ENCODE measurements at places on chromosomes 1 and 21. TPM values are rescaled to one million over a fixed set of nuclear protein-coding genes. Genes with fewer than 3 reads are reported as not detected.

GLUL gene
- polyA plus RNA-seq = 93.5 TPM

LRRC71 gene
- polyA plus RNA-seq = not detected

ARHGEF16 gene
- not detected for polyA plus RNA-seq

FGR gene
- polyA plus RNA-seq = 106 TPM

ARTN gene
- polyA plus RNA-seq = not detected

SLC5A9 gene
- polyA plus RNA-seq = not detected

- no peak for DNase-seq
These were observed 112.8 kb upstream of the SLC35F3 start for GRCh38 chr1:233791721-233792120.

DNA sequence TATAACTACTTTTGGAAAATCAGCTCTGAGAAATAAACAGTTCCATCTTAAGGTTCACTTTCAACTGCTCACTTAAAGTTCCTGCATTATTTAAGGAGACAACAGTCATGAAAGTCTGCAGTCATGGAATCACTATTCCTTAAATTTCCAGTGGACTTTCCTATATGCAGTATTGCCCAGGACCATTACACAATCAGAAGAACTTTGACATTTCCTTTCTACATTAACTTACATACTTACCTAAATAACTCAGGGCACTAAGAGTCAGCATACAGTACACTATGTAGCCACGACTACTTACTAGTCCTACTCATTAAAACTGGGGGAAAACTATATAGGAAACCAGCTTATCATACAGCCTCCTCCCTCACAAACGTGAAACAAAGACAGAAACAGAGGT, 220.1 kb downstream of the SLC45A1 start:
- no peak for DNase-seq

GRCh38 chr1:159849626-159850366, 12.7 kb downstream of the VSIG8 start:
- no peak for DNase-seq

GRCh38 chr1:111511370-111511769, 7.9 kb upstream of the ADORA3 start:
- DNase-seq = no peak

- peak; percentile 13 for DNase-seq
These were observed 671 bp downstream of the KIF26B start for GRCh38 chr1:245155272-245156040.

DNA sequence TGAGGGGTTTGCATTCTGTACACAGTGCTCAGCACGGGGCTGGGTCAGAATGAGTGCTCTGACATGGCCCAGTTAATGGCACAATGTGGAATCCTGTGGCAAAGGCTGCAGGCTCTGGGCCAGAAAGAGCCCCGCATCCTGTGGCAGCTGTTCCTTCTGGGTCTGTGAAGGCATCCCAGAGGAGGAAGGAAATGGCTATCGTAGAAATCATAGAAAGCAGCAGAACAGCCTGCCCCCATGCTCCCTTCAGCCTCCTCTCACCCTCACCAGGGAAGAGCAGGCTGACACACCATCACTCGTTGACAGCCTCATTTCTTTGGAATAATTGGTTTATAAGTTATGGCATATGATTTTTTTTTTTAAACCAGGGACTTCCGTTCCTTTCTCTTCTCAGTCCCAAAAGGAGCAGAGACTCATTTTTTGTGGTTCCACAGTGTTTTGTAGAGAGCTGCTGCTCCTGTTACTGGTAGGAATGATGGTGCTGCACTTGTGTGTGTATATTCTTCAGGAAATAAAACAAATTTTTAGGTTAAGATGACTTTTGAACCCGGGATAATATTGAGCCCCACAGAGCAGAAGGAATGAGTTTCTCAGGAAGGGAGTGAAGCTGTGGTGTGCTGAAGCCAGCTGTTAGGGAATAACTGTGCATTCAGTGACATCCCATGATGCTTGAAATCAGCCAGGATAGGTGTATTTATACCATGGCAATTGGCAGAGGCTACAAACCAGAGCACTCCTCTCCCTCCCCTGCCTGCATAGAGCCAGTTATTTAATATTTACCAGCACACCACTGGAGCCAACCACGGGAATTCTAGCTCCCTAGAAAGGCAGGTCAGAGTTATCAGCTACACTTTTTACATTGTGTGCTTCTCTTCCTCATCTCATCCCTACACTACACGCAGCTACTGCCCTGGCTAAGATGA, 32.0 kb downstream of the PLXNA2 start:
- DNase-seq = no peak

DNA sequence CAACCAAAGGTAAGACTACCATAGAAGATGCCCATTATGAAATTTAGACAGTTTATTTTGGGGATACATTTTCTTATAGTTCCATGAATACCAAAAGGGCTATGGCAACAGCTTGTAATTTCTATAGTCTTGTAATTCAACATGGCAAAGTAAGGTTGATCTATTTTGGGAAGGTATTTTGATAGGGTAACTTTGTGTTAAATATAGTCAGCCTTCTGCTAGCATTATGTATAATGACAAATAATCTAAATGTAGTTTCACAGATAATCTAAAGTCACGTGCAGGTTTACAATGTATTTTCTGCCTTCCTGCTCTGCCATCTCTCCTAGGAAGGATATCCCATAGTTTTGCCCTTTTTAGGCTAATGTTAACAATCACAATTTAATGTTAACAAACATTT, 85.9 kb upstream of the DPH5 start:
- no peak for DNase-seq

GRCh38 chr1:147598621-147599361, 57.5 kb downstream of the BCL9 start:
- peak; percentile 25 for DNase-seq

DNA sequence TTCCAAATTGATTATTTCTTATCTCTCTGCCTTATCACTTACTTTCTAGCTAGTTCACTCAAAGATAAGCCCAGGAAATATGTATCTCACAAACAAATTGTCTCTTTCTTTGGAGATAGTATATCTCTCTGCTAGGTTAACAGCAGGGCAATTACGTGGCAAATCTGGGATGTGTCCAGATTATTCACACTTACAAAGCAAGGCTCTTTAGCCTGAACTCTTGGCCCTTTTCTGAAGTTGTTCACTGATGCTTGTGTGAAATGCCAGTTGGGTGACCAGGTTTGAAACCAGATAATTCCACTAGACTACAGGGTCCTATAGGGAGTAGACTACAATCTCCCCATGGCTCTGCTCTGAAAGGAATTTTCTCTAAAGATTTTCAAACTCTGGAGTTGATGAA, 30.8 kb upstream of the FAM78B start:
- DNase-seq = no peak

- DNase-seq = no peak
These were observed 200.1 kb downstream of the ZC3H11B start for GRCh38 chr1:219412772-219413171.

All from naive B cell (primary cell).